ENCODE measurements at places on chromosomes 5 and 9.

DNA sequence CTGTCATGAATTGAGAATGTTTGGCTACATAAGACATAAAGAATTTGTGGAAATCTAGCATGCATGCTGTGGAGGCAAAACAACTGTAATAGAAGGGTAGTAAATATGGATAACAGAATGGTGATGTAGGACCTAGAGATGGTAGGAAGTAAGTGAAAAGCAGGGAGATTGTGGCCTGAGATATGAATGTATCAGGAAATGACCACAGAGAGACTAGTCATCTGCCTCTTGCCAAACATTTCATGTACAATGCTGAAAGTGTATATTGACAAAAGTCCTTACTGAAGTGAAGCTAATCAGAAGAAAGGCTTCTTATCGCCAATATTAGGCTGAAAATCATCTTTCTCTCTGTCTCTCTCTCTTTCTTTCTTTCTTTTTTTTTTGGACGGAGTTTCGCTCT lies 873.1 kb upstream of the CTNND2 start:
- DNase-seq = no peak

GRCh38 chr9:81182431-81182830 lies 506.9 kb downstream of the TLE1 start:
- DNase-seq = no peak

DNA sequence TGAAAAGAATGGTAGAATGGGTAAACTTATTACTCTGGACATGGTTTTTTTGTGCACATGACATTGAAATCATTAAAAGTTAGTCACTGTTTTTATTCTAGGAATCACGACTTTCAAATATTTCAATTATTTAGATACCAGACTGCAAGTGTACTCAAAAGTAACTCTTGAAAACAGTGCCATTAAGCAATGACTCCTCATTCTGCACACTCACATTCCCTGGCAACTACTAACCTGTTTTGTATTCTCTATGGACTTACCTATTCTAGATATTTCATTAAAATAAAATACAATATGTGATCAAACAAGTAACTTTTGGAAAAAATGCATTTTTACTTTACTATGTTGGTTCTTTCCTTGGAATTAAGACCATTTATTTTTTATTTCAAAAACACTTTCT lies 607.0 kb downstream of the PDE4D start:
- DNase-seq = no peak

DNA sequence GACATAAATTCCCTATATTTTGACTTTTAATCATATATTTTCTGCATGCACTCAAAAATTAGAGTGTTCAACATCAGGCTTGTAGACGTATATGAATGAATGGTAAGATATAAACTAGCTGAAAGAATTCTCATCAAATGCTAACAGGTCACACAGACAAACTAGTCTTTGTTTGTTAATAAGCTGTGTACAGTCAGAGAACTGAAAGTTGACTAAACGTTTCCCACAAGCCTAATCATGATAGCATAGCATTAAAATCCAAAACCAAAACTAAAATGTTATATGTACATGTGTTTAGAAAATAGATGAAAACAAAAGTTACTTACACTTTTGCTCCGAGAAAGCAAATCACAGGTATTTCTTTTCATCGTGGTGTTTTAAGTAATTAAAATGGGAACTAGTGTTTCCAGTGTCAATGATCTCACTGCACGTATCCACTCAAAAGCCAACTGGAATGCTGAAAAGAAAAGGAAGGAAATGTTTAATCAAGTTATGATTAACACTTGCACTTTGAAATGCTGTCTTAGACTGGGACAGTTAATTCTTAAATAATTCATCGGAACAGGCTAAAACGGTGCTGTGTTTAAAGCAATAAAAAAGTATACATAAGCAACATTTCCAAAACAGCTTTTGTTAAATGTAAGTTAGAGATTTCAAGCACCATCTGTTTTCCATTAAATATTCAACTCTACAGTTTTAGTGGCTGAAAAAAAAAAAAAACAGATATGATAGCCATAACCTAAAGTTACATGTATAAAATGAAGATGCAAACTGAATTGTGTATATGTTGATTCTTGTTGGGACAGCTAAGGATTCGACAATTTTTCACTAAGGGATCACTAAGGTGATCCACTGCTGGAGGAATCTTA lies 291.9 kb upstream of the PDE4D start:
- peak; percentile 54 for DNase-seq

- DNase-seq = no peak
Observed at GRCh38 chr9:90062982-90063381, 458.2 kb downstream of the GADD45G start.

DNA sequence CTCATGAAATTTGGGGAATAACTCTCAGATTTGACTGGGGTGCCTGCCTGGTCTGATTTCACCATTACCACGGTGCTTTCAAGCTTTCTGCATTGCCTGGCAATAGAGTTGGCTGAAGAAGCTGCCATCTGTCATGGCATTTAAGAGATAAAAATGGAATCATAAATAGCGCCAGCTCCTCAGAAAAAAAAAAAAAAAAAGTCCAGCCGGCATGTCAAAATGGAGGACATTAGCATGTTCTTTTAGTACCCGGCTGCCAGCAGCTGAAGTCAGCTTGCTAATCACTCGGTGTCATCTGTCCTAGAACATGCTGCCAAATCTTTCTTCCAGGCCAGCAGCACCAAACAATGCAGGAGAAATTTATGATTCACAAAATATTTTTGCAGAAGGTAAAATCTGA lies 57.7 kb upstream of the CER1 start:
- DNase-seq = no peak

DNA sequence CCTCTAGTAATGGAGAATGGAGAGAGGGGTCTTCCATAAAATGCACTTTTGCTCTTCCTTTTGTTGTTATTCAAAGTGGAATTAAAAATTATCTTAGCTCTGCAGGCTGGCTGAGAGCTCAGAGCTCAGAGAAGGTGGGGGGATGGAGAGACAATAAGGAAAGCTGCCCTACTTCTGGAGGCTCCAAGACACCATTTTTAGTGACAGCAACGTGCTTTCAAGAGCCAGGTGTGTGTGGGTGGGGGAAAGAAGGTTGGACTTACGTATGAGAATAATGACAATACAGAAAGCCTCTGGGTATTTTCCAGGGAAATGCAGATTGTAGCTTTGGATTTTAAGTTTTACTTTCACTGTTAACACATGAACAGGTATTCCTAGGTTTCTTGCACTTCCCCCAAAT lies 173.9 kb downstream of the TRPM3 start:
- no peak for DNase-seq

- peak; percentile 79 for DNase-seq
Observed at GRCh38 chr5:142699184-142699720, 13.4 kb upstream of the FGF1 start.

- DNase-seq = peak; percentile 52
Observed at GRCh38 chr9:27474305-27474704, 49.8 kb upstream of the IFNK start.

DNA sequence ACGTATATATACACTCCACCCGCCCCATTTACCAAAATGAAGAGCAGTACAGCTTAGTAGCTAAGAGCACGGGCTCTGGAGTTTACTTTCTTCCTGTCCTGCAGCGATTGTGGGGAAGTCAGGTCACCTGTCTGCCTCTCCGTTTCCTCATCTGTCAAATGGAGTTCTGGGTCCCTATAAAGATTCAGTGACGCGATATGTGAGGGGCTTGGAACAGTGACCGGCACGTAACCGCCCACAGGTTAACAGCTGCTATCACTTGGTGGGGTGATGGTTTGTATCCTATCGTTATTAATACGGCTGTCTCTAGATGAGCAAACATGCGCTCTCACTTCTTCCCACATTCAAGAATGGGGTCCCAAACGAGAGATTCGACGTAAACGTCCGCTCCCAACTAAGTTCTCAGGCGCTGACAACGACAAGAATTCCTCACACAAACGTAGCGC lies 426 bp downstream of the FAM114A2 start:
- peak; percentile 42 for DNase-seq

- DNase-seq = no peak
Observed at GRCh38 chr5:113202746-113203716, 226.4 kb downstream of the DCP2 start.

- no peak for DNase-seq
Observed at GRCh38 chr9:123680352-123680751, 249.6 kb downstream of the DENND1A start.

DNA sequence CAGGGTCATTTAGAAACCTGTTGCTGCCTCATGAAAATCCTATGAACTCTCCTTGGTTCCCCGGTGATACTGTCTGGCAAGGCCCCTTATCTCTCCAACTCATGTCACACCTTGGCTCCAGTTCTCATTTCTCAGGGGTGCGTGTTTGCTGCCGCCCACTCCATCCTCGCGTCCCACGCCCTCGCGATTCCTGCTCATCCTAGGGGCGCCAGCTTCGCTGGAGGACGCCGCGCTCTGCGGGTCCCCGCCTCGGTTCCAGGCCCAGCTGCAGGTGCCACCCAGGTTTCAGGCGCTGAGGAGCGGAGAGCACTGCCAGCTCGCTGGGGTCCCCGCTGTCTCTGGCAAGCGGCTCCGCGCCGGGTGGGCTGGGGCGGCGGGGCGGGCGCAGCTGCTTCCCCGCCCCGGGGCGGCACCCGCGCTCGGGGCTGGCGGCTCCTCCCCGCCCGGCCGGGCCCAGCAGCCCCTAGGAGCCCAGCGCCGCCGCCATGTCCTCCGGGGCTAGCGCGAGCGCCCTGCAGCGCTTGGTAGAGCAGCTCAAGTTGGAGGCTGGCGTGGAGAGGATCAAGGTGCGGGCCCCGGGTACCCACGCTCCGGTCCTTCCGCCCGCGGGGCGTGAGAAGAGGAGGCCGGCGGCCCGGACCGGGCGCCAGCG lies at the start of gene GNG10:
Gene GNG10, plus strand, starts transcription at position 456 of the 652 bp plus-strand sequence. Its CDS starts 30 bp downstream, at position 486.
- DNase-seq = peak; percentile 72

DNA sequence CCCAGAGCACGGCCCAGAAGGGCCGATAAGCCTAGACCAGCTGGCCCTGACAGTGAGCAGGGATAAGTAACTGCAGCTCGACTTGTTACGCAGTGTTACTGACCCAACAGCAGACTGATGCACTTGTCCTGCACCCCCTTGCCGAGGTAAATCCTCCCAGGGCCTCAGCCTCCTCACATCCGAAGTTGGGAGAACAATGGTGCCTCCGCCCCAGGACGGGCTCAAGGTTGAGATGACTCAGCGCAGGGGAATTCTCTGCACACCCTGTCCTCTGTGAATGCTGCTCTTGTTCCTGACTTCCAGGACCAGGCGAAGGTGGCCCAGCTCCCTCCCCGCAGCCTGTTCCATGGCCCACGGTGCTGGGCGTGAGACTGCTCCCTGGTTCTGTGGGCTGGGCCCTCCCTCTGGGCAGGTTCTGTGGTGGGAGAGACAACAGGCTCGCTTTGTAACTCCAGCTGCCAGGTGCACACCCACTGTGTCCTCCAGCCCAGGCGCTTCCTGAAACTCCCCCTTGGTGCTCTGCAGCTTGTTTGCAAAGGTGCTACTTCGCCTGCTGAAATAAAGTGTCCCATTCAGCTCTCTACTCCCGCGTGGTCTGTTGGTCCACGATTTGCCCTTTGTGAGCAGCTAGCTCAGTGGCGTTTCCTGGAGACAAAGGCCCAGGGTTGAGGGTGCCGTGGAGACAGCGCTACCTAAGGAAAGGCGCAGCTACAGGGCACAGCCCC lies 40.1 kb upstream of the SLC6A19 start:
- DNase-seq = no peak

DNA sequence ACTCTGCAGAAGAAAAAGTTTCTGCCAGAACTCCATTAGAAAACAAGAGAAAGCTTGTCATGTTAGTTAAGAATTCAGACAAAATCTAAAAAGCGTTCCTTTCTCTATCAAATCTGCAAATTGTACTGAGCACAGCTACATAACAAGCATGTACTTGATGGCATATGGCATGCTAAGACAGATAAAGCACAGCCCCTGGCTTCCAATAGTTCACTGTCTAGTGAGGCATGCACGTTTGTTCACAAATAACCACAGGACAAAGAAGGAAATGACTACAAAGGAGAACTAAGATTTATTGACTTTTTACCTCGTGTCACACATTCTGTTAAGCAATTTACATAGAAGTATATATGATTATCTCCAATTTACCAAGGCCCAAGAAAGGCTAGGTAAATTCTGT lies 518.2 kb upstream of the TLE4 start:
- no peak for DNase-seq

GRCh38 chr9:125517577-125517976 lies 189.4 kb downstream of the MAPKAP1 start:
- DNase-seq = no peak

- no peak for DNase-seq
Observed at GRCh38 chr9:15349892-15350761, 43.1 kb upstream of the TTC39B start.

GRCh38 chr5:118628660-118629354 lies 359.5 kb downstream of the DTWD2 start:
- no peak for DNase-seq

DNA sequence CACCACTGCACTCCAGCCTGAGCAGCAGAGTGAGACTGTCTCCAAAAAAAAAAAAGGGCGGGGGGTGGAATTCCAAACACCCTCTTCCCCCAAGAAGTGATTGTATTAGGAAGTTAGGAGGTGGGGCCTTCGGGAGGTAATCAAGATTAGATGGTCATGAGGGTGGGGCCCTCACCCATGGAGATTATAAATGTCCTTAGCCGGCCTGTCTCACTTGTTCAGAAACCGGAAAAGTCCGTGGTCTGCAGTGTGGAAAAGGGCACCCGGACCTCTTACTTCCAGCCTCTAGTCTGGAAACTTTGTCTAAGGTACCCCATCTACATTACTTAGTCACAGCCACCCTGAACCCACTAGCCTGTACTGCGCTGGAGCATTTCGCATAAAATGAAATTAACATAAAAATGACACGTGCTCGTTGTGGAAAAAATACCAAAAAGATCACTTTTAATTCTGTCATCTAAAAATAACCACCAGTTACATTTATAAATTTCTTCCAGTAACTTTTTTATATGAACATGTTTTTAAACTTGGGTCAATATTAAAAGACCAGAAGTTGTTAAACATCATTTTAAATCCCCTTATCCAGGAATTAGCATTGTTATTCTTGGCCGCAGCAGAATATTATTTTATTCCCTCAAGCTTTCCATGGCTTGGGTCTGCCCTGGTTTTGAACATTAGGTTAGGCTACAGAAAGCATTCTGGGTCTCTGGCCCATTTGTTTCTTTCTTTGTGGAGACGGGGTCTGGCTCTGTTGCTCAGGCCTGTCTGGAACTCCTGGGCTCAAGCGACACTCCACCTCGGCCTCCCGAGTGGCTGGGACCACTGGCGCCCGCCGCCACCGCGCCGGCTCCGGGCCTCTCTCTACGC lies 1.2 kb upstream of the CKS2 start:
- no peak for DNase-seq

- no peak for DNase-seq
Observed at GRCh38 chr5:76025790-76026189, 57.4 kb upstream of the SV2C start.

- DNase-seq = no peak
Observed at GRCh38 chr9:71079451-71079850, 42.0 kb downstream of the TRPM3 start.

DNA sequence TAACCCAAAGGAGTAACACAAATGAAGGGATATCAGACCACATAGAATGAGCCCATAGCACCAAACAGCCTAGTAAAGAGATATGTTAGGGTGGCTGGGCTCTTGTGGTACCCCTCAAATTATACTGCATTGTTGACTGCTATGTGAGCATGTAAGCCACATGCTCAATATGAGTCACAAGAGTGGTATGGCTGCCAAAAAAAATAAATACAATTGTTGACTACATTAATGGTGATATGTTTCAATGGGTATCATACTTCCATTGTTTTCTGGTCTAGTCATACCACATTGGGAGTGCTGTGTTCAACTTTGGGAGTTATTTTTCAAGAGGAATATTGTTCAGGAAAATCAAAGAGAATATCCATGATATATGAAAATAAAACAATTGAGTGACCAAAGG lies 162.4 kb upstream of the PIK3R1 start:
- no peak for DNase-seq

Measured in inflammatory macrophage treated with lipopolysaccharide for 4 hours (primary cell).